Activated CD4-positive, alpha-beta T cell treated with anti-CD3 and anti-CD28 coated beads, Interleukin-2, amount 50 U/mL, for 4 hours (primary cell): ENCODE measurements at places on chromosomes 5 and 9.

DNA sequence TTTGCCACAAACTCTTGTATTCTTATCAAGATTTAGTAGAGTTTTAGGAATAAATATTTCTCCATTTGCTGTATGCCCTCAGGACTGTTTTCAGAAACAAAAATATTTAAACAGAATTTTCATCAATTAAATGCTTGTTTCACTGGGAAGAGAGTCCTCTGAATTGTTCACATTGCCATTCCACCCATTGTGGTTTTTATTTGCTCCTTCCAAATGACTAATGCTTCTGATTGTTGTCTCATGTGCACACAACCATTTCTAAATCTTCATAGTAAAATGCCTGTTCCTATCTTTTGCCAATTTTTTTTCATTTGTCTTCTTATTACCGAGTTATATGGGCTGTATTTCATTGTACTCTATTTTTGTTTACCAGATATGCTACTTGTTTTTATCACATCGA, 10.6 kb downstream of the MARCOL start:
- DNase-seq = no peak

DNA sequence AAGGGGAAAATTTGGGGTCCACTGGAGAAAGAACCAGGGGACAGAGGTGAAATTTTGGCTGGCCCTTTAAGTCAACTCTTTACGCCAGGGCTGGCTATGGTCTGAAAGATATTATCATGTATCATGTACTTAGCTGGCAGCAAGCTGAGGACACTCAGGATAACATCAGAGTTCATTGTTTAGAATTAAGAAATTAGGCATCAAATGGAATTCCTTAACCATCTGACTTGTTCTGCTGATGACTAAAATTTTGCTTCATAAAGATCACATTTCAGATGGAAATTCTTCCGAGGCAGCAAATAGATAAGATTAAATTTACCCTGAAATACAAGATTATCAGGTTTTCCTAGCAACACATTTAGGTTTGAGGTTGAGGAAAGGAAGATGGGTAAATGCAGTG, 269.4 kb upstream of the KLF9 start:
- no peak for DNase-seq

- peak; percentile 51 for DNase-seq
Measured at GRCh38 chr5:157252711-157253465, 13.0 kb upstream of the CYFIP2 start.

DNA sequence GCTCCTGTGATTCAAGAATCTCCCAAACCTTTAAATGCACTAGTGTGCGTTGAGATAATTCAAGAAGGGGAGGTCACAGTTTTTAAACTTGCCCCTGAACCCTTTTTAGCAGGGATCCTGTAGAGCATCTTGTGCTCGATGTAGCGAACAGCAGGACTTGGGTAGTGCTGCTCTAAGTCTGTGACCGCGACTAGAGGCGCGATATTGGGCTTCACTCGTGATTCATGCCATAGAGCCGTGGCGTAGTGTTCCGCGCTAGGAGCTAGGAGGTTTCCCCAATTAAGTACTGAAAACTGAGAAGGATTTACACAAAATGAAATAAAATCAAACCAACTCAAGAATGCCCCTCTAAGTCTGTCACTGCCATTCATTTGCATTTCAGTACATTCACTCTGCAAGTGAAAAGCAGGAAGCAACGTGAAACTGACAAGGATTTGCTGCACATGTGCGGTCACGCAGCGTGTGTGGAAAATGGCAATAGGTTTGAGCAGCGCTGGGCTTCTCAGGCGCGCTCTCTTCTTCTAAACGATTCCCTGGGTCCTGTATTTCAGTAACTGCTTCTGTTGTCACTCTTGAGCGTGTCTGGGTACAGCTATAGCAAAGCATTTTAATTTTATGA, 1135.9 kb upstream of the WWC1 start:
- DNase-seq = no peak

GRCh38 chr9:18208166-18209059, 265.5 kb upstream of the ADAMTSL1 start:
- DNase-seq = no peak

- no peak for DNase-seq
Measured at GRCh38 chr5:135829179-135829578, 5.3 kb upstream of the SLC25A48 start.

DNA sequence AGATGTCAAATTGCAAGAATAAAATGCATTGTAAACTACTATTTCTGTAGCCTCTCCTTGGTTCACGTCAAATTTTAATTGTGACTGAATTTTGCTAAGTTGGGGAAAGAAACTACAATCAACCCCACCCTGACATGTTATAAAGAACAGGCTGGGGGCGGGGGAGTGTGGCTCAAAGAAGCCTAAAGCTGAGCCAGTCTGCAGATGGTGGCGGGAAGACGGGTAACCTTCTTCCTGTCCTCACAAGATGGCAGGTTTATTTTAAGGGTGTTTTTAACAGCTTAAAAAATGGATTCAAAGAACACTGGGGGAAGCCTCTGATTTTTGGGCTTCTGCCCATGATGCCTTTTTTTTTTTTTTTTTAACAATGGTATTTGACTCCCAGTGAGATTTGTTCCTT, 68.5 kb upstream of the MELK start:
- peak; percentile 6 for DNase-seq

- DNase-seq = no peak
Measured at GRCh38 chr5:7329141-7329540, 66.8 kb upstream of the ADCY2 start.

GRCh38 chr9:17165764-17166163, 30.9 kb downstream of the CNTLN start:
- DNase-seq = no peak

DNA sequence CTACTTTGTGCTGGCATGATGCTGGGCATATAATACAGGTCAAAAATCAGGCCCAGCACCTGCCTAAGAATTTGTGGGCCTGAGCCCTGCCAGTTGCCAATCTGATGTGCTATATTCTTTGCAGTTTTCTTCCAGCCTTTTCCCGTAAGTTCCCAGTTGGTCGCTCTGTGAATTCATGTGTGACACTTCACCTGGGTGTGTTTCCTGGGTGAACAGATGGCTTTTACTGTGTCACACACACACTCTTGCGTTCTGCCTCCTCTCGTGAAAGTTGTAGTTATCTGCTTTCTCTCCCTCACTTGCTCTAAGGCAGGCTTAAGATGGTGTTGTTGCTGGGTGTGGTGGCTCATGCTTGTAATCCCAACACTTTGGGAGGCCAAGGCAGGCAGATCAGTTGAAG, 153.5 kb upstream of the DMRT1 start:
- DNase-seq = no peak

DNA sequence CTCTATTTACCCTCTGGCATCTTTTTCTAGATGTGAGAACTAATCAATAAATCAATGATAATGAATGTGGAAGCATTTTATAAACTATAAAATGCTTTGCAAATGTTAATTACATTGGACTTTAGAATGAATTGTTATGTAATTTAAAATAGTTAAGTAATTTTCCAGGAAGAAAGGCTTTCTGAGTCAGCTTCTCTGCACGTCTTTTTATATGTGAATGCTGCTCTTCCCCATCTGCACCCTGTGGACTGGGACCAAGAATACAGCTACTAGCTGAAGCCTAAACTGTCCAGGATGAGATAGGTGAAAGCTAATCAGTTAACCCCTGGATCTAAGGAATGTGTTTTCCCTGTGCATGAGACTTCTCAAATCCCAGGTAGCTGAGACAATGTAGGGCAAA, 292.9 kb downstream of the NR3C1 start:
- no peak for DNase-seq

DNA sequence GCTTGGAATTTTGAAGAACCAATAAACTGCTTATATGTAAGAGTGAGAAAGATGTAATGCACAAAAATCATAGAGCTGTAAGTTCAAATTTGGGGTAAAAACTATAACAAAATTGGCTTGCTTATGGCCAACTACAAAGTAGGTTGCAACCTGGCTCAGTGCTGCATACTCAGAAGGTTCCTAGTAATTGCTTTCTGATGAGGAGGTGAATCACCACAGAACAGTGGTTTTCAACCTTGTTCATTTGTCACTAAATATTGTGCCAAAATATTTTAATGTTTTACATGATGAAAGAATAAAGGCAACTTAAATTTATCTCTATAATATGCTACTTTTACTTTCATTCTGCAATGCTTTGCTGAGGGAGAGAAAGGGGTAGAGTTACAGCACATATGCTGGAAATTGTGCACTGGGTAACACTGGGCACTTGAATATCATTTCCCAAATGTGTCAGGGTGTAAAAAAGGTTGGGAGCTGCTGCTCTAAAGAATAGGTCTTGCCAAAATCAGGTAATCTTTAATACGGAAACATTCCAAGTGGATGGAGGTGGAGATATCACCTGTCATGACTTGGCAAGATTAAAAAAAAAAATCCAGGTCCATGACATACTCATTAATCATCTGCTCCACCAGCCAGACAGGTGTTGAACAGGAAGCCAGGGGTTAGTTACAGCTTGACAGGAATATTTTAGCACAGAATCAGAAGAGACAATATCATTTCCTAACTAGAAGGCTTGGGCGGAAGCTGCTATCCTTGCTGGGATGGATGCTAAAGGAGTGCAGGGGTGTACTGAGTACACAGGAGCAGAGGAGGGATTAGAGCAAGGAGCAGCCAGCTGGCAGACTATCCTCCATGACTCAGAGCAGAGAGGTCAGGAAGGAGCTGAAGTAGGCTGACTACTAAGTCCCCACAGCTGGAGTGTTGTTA, 34.6 kb upstream of the CCL21 start:
- no peak for DNase-seq

GRCh38 chr9:5042661-5043178, 57.6 kb downstream of the JAK2 start:
- no peak for DNase-seq

GRCh38 chr9:127177231-127177630, 54.8 kb upstream of the ANGPTL2 start:
- DNase-seq = no peak

DNA sequence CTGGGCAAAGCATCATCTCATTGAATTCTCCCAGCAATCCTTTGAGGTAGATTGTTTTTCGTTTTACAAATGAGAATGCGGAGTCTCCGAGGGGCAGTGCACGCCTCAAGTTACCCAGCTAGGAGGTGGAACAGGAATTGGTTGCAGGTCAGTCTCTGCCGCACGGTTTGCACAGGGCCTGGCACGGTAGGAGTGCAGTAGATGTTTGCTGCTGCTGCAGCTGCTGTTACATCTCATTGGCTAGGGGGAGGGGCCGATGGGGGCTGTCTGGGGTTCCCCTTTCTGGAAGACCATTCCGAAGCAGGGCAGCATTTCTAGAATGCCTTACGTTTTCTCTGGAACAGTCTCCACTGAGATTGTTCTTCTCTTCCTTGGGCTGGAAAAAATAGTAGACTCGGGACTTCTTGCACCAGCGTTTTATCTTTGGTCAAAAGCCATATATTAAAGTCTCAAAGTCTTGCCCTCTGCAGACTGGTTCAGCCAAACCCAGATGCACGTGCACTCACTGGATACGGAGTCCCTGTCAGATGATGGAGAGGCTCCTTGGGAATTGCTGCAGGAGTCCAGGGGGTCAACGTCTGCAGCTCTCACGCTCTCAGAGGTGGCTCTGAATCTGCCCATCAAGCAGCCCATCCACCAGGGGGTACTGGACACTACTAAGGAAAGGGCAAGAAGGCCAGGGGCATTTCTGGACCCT, 1.2 kb downstream of the USP20 start:
- peak; percentile 40 for DNase-seq

DNA sequence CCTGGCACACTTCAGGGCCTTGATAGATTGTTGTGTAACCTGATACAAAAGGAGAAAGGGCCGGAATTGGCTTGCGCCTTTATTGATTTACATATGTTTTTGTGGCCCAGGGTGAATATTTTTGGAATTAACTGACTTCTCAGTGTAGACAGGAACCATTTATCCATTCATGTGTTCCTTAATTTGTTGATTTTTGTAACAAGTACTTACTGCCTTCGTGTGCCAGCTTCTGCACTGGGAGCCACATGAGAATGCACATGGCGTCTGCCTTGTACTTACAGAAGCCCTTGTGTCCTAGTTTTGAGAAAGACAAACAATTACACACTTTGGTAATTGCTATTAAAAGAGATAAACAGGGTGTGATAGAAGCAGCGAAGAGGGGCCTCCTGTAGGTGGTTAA, 26.4 kb downstream of the EHMT1 start:
- no peak for DNase-seq
